Hematopoietic multipotent progenitor cell treated with erythropoietin and hydrocortisone succinate and interleukin-3 and kit ligand, for 4 days (in vitro differentiated cells): ENCODE measurements at places on chromosomes 7 and 10.

DNA sequence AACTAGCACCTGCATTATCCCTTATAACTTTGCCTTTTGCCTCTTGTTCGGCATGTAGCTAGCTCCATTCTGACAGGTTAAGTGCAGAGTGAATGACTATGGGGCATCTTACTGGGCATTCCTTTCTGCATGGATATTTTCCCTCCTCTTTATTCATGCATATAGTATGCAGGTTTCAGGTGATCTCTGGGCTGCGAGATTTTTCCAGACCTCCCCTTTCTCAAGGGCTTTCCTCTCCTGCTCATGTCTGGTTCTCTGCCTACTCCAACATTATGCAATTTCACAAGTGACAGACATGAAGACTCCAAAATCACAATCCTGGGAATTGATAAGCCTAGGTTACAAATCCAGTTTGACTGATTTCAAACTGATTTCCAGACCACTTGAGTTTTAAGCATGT, 503.8 kb downstream of the NXPH1 start:
- no peak for DNase-seq

DNA sequence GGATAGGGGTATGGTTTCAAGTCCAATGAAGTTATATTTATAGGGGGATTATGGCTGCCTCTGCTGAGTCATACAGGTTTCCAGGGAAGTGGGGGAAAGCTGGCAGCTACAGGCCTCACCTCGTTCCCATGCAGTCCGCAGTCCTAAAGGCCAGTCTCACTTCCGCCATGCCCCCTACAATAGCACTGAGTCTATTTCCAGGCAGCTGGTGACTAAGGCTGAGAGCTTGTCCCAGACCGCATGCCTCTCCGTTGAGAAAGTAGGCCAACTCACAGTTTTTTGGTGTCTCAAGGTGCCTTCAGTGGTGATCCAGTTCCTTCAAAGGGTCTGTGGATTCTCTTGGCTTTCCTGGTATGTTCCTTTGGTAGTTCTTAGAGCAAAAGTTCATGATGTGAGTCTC, 203.9 kb upstream of the GLI3 start:
- DNase-seq: no peak

DNA sequence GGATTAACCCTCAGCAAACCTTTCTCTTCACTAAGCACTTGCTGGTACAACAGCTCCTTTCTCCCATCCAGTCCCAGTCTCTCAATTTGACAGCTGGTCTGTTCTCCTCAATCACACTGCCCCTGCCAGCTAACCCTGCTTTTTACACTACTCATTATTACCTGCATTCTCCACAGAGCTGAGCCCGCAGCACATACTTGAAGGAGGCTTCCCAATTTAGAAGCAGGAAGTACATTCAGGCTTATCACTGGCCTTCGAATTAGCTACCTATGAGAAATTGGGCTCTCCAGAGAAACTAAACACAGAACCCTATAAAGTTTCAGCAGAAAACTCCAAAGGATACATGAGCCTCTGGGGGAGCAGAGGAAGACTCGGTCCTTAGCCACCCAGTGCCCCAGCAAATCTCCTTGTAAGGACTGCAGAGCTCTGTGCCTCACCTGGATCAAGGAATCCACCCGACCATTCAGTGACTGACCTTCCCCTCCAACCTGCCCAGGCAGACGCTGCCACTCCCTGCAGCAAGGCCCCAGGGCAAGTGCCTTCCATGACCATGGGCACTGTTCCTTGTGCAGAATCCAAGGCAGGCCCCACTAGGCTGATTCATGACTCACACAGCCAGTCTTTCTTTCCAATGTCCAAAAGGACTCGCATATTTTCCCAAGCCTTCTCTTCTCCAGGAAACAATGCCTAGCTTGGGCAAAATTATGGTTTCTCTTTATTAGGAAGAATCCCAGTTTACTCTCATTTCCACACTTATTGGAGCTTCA, 68.0 kb downstream of the VOPP1 start:
- no peak for DNase-seq

DNA sequence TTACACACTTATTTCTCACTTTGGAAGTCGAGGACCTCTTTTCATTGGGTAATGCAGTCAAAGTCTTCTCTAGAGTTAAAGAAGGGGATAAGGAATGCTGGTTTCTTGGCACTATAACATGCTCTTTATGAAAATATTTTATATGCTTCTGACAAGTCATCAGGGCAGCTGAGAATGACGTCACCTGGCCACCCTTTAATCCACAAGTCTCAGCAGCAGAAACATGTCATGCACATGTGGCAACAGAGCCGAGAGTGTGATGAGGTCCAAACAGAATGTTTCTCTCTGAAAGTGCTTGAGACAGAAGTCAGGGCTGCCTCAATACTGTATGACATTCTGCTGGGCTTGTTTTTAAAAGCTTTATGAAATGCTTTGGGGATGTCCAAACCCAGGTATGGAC, 63.5 kb upstream of the C10orf90 start:
- no peak for DNase-seq

GRCh38 chr7:129769400-129769774, 157.9 kb downstream of the NRF1 start:
- DNase-seq: no peak

- DNase-seq: no peak
These were observed 1241.7 kb downstream of the TYW1 start for GRCh38 chr7:68238204-68238805.

GRCh38 chr10:89563861-89564478, 28.6 kb upstream of the SLC16A12 start:
- DNase-seq: peak; percentile 71

- no peak for DNase-seq
These were observed 32.9 kb upstream of the RAPGEF5 start for GRCh38 chr7:22389892-22390291.

- no peak for DNase-seq
These were observed 249.9 kb downstream of the SKAP2 start for GRCh38 chr7:26614503-26614902.

DNA sequence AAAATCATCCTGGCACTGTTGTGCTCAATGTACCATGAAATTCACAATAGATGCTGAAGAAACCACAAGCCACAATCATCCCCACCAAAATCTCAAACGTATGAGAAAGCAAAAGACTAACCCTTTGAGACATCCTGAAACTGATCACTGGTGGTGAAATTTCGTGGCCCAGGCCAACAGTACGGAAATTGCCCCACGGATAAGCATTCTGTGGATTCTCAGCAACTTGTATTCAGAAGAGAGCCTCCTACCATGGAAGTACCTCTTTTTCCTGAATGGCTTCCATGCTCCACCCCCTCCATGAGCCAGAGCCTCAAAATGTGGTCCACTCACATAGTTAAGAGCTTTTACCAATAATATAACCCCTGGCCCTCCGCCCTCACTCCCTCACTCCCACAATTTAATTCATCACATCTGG, 163.9 kb upstream of the AUTS2 start:
- no peak for DNase-seq

DNA sequence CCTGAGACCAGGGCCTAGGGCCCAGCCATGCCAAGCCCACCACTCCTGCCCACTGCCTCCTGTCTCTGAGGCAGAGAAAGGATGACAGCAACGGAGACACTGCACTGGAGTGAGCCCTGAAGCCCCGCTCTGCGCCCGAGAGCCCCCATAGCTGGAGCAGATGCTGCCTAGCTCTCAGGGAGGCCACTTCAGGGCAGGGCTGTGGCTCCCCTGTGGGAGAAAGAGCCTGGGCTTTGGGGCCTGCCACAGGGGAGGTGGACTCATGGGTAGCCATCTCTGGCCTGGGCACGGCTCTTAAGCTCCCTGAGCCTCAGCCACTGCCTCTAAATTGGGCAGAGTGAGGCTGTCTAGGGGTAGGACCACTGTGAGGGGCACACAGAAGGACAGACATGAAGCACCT, 214.2 kb downstream of the GRID1 start:
- no peak for DNase-seq

GRCh38 chr7:155761162-155761561, 51.1 kb downstream of the SHH start:
- peak; percentile 66 for DNase-seq

- no peak for DNase-seq
These were observed 32.2 kb upstream of the TRIL start for GRCh38 chr7:28990200-28990960.

DNA sequence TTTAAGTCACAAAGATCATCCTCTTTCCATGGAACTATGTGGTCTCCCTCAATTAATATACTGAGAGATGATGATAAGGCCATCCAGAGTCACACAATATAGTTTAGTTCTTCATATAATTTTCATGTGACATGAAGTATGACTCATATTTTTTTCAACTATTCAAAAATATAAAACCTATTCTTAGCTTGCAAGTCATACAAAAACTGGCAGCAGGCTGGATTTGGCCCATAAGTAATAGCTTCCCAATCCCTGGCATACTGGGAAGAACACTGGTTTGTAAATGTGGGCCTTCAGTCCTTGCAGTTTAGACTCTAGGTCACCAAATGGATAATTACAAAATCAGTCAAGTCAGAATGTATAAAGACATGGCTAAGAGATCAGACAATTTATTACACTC, 356.6 kb downstream of the PPP1R3A start:
- no peak for DNase-seq

- DNase-seq: no peak
These were observed 102.4 kb downstream of the CFTR start for GRCh38 chr7:117582219-117582704.

DNA sequence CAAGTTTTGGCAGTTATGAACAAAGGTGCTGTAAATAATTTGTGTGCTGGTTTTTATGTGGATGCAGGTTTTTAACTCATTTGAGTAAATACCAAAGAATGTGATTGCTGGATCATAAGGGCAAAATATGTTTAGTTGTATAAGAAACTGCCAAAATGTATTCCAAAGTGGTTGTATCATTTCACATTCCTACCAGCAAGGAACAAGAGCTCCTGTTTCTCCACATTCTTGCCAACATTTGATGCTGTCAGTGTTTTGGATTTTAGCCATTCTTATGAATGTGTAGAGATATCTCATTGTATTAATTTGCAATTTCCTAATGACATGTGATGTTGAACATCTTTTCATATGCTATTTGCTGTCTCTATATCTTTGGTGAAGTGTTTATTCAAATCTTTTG, 207.3 kb upstream of the LRGUK start:
- no peak for DNase-seq

GRCh38 chr10:71840177-71840957, 10.7 kb downstream of the PSAP start:
- peak; percentile 68 for DNase-seq
